ENCODE measurements at places on chromosomes 4 and X. TPM values are rescaled to one million over a fixed set of nuclear protein-coding genes. Genes with fewer than 3 reads are reported as not detected.

- DNase-seq: no peak
These were observed 48.7 kb downstream of the ANTXR2 start for GRCh38 chr4:80024335-80024734.

- no peak for DNase-seq
These were observed 39.2 kb downstream of the BBS12 start for GRCh38 chr4:122771724-122772123.

- no peak for DNase-seq
These were observed 51.7 kb downstream of the REELD1 start for GRCh38 chr4:146265950-146266490.

Gene SULT1E1
- not detected for total RNA-seq
